Germinal center (tissue), 1 donor: ENCODE measurements at places on chromosomes 11 and 22.

- DNase-seq: no peak
These were observed 33.1 kb upstream of the SMPD1 start for GRCh38 chr11:6357222-6357621.

GRCh38 chr11:33695051-33695566, 5.5 kb downstream of the C11orf91 start:
- no peak for DNase-seq

DNA sequence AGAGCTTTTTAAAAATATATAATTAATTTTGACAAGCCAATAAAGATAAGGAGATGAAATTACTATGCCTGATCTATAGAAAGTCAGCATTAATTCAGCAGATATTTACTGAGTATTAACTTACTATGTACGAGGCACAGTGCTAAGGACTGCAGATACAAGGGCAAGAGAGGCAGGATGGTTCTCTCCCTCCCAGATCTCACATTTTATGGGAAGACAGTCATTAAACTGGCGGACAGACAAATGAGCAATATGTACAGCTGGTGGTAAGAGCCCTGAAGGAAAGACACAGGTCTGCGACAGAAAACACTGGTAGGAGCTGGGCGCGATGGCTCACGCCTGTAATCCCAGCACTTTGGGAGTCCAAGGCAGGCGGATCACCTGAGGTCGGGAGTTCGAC, 36.8 kb downstream of the MCHR1 start:
- no peak for DNase-seq

GRCh38 chr11:104015649-104016415, 20.6 kb upstream of the DDI1 start:
- peak; percentile 50 for DNase-seq

DNA sequence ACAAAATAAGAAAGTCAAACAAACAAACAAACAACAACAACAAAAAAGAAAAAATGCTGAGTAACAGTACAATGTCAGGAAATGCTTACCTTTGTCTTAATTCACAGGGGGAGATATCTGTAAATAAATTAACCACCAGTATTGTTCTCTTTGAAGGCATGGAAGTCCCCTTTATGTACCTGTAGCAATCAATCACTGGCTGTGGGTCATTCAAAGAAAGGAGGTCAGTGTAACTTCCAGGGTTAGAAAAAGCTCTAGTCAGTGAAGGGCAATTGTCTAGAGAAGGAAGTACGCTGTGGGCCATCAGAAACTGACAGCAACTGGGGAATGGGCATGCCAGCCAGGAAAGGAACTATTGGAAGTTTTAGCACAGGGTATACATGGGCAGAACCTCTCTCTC, 121.5 kb upstream of the LUZP2 start:
- no peak for DNase-seq

- no peak for DNase-seq
These were observed 17.1 kb downstream of the PSMD13 start for GRCh38 chr11:253886-254270.

DNA sequence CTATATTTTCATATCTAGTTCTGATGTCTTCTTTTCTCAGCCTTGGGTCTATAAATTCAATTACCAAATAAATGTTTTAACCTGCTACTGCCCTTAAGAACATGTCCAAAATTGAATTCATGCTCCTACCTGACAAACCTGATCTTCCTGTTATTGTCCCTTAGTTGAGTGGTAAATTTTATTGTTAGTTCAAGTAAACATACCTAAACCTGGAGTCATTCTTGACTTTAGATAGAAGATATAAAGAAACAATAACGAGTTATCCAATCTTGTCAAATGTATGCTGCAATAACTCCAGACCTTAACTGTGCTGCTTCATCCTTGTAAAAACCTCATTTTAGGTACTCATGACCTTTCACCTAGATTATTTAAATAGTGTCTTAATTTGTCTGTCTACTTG, 34.6 kb upstream of the SC5D start:
- DNase-seq: no peak

DNA sequence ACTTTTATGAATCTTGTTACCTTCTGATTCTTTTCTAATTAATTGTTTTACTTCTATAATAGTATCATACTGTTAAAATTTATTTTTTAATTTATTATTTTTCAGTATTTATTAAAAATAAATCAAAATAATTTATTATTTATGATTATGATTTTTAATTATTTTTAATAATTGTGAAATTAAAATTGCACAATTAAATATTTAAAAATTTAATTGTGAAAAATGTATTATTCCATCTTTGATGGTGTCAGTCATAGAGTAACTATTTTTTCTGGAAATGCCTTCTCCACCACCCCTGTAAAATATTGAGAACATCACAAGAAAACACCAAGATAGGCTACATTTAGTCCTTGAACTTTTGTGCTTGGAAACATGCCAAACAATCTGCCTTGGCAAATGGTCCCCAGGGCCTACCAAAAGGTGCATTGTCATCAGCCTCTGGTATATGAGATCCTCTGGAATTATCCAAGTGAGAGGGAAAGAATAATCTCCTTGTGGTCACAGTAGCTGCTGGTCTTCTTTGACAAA, at the start of gene OR8H2:
TSS of gene OR8H2 (plus strand) at position 478 of the 528 bp plus-strand sequence. CDS start 1,356 bp downstream, outside the sequence.
- no peak for DNase-seq

- no peak for DNase-seq
These were observed 815 bp upstream of the MS4A6A start for GRCh38 chr11:60183591-60184205.

GRCh38 chr11:14980854-14981253, 8.7 kb upstream of the CALCA start:
- no peak for DNase-seq

DNA sequence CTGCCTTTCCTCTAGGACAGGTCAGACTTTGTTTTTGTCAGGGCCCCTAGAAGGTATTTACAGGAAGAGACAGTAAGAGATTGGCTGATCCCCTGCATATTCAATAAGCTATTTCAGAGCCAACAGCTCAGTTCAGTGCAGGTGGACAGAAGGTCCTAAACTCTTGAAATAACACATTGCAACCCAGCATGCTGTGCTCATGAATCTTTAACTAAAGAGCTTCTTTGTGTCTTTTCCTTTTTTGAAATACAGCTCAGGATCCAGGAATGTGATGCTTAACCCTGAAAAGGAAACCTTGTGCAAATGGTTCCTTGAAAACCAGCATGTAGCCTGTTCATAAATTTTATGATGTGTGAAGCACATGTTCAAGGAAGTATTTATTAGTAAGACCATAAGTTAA, 43.9 kb downstream of the BBOX1 start:
- no peak for DNase-seq

GRCh38 chr11:303363-303762, 4.0 kb upstream of the IFITM5 start:
- DNase-seq: no peak

- DNase-seq: no peak
These were observed 70.2 kb downstream of the PHF21A start for GRCh38 chr11:46051102-46051501.

GRCh38 chr11:62445314-62445740, 26.5 kb downstream of the SCGB1A1 start:
- DNase-seq: no peak

DNA sequence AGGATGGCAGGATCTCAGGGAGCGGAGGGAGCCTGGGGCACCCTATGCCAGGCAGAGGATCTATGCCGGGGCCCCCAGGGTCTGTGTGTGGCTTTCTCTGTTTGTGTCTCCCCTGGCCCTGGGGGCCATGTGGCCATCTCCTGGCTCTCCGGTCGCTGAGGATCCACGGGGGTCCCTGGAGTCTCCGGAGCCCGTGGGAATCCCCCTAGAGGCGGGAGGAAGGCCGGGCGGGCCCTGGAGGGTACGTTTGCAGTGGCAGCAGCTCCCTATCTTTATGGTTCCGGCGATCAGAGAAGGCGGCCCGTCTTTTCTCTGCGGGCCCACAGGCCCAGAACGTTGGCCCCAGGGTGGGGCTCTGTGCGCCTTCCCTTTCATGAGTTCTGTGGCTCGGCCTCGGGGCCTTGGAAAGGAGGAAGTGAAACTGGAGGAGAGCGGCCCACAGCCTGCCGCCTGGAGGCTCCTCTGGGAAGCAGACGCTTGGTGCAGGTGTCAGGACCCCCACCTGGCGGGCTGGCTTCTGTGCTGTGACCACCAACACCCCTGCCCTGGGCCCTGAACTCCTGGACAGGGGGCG, 82.1 kb downstream of the KCNQ1 start:
- DNase-seq: peak; percentile 74

GRCh38 chr22:38471237-38471636, 3.3 kb downstream of the KDELR3 start:
- DNase-seq: no peak

DNA sequence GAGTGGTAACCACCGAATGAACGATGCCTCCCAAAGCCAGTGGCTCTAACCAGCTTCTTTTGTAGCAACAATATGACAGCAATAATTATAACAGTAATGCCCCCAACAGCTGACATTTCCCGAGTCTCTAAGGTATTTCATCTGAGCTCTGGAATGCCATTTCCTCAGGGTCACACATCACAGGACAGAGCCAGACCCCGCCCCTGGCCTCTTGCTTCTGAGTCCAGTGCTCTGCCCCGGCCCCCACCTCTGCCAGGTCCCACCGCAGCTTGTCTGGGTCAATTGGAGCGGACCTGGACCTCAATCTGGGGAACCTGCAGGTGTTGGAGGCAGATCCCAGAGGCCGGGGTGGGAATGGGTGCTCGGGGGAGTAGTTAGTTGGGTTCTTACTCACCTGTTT, 63.8 kb downstream of the IGLL1 start:
- DNase-seq: no peak

GRCh38 chr11:57779276-57779675, 17.7 kb downstream of the CTNND1 start:
- no peak for DNase-seq

DNA sequence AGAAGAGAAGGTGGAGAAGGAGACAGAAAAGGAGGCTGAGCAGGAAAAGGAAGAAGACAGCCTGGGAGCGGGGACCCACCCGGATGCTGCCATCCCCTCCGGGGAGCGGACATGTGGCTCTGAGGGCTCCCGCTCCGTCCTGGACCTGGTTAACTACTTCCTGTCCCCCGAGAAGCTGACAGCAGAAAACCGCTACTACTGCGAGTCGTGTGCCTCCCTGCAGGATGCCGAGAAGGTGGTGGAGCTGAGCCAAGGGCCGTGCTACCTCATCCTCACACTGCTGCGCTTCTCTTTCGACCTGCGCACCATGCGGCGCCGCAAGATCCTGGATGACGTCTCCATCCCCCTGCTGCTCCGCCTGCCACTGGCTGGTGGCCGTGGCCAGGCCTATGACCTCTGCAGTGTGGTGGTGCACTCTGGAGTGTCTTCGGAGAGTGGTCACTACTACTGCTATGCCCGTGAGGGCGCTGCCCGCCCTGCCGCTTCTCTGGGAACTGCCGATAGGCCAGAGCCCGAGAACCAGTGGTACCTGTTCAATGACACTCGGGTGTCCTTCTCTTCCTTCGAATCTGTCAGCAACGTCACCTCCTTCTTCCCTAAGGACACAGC, 21.4 kb downstream of the USP35 start:
- DNase-seq: no peak
